ENCODE measurements at places on chromosomes 6 and 20.

- DNase-seq = no peak
These were observed 769.9 kb downstream of the HDGFL1 start for GRCh38 chr6:23339268-23339667.

- no peak for DNase-seq
These were observed 20.1 kb downstream of the SMLR1 start for GRCh38 chr6:130847001-130847910.

DNA sequence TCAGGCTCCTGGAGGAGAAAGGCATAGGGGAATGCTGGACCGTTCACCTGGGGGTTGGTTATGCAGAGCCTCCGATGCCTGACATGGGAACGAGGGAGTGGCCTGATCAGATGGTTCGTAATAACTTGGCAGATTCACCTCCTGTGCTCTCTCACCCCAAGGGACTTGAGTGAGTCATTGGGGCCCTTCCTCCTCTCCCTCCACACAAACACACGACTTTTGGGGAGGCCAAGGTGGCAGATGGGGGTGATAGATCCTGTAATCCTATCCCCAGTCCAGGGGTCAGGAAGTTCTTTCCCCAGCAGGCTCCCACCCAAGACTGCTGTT is 45.6 kb upstream of the ARFGEF2 start:
- no peak for DNase-seq

DNA sequence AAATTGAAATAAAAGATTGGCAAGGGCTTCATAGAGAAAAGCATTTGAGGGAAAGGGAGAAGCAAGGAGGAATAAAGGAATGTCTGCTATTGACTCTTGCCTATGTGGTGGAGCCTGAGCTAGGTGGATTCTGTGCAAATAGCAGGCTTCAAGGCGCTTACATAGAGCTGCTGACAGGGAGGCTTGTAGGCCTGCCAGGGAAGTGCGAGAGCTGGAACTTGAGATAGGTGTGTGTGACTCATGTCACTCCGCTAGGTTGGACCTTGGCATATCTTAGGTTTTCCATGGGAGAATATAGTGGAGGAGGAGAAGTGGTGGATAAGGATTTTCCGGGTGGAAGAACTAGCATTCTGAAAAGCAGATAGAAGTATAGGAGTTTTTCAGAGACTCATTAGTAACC is 14.0 kb downstream of the SNRNP48 start:
- no peak for DNase-seq

- DNase-seq = no peak
These were observed 23.7 kb upstream of the MRGBP start for GRCh38 chr20:62772619-62772989.

GRCh38 chr6:72552938-72553337 is 68.9 kb upstream of the KCNQ5 start:
- DNase-seq = no peak

DNA sequence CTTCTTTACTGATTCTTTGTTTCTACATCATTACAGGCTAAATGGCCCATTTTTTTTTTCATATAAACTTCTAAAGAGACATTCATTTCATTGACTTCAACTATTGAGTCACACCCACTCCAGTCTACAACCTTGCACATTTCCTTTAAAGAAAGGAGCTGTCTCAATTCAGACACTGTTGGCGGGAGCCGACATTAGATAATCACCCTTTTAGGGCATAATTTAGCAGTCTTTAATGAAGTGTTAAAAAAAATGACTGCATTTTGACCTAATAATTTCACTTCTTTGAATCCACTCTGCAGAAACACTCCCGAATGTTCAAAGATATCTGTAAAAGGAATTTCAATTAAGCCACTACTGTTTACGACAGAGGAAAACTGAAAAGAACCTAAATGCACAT is 1.5 kb downstream of the EPM2A start:
- DNase-seq = no peak

DNA sequence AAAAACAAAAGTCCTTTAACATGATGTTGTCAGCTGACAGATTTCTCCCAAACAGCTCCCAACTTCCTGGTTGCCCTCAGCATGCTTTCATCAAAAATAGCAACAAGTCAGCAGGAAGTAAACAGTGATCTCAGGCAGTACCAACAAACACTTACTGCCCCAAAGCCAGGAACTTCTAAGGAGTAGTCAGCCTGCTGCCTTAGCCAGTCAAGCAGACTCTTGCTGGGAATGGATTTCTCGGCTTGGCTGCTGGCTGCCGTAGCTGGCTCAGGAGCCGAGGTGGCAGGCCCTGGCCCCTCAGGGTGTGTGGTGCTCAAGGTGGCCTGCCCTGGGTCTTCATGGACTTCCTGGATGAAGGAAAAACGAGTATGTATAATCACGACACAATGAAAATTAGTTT is 46.6 kb upstream of the EMILIN3 start:
- no peak for DNase-seq

DNA sequence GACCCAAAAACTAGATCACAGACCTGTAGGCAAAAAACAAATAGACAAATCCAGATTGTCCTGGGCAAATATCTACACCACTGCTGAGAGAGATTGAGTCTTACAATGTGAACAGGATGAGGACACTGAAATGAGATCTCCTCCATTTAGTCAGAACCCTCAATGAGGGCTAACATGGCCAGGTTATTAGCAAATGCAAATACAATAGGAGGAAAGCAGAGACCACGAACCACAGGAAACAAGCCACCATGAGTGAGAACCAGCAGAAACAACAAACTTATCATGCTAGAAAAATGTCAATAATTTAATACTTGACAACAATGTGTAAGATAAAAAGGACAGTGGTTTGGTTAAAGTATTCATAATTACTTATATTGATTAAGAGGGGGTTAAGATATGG is 162.8 kb downstream of the SYNE1 start:
- DNase-seq = no peak

DNA sequence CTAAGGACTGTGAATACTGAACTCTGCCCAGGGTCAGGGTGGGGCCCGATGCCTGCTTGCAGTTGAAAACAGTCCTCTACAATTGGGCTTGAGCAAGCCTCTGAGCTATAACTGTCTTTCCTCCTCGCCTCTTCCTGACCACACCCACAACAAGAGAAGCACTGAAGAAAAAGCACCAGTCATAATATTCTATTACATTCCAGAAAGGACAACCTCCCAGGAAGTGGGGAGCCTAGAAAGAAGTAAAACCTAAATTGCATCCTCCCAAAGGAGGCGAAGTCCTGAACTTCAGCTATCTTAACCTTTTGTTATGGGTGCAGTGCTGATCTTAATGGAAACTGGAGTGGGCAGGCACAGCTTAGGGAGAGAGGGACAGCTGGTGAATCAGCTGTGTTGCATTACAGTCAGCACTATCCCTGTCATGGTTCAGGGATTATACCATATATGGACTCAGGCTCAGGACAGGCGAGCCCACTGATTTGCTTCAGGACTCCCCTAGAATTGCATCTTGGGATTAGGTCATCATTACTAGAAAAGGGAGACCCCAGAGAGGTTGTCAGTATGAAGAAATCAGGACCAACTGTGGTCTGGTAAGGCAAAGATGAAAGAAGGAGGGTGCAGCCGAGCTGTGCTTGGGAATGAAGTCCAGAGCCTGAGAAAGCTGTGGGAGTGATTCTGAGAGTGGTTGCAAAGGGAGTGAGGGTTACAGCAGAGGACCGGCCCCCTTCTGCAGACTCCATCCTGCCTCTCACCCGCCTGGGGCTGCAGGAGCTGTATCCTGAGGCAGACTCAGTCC is 18.3 kb upstream of the TRAM2 start:
- no peak for DNase-seq

DNA sequence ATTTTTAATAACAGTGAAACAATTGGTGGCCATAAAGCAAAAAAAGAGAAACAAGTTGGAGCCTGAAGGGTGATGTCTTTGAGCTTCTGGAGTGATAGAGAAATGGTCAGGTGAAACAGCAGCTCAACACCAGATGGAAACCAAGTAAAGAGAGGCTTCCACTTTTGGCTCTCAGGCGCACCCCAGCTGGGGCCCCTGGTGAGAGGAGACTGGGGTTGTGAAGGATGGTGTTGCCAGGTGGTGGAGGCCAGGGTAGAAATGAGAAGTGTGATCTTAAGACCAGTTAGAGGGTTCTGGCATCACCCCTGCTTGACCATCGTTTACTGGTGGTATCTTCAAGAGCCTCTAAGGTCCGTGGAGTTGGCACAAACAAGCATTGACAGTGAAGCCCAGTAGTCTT is 126.0 kb upstream of the AKIRIN2 start:
- no peak for DNase-seq

DNA sequence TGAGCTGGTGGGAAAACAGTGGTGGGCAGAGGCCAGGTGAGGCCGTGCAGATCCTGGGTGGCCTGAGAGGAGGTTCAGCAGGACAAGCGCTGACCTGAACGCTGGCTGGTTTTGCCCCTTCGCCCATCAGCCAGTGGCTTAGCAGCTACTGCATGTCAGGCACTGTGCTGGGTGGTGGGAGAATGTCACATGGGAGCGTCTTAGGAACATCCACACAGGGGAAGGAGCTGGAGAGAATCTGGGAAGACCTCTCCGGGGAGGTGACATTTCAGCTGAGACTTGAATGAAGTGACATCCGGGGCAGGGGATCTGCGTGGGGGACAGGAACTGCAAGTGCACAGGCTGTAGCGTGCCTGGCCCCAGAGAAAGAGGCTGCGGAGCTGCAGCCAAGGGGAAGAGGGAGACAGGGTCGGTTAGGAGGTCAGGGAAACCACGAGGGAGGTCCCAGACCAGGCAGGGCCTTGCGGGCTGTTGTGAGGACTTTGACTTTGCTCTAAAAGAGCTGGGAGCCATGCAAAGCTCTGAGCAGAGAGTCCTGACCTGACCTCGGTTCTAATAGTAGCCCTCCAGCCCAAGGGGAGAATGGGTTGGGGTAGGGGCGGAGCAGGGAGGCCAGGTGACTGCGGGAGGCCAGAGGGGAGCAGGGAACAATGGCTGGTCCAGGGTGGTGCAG is 156.8 kb upstream of the PTPN1 start:
- DNase-seq = no peak
